ENCODE measurements at places on chromosomes 12 and 14. TPM values are rescaled to one million over a fixed set of nuclear protein-coding genes. Genes with fewer than 3 reads are reported as not detected.

CACNA2D4 gene
- not detected for total RNA-seq

APEX1 gene
- total RNA-seq = 54.7 TPM

CELA1 gene
- total RNA-seq = not detected

PRPH gene
- not detected for total RNA-seq

GDF3 gene
- not detected for total RNA-seq

ESPL1 gene
- total RNA-seq = 22.6 TPM

PLEKHD1 gene
- total RNA-seq = 0.23 TPM

RNASE7 gene
- total RNA-seq = not detected

KRT82 gene
- not detected for total RNA-seq

Data from H4 (cell line).